ENCODE measurements at places on chromosomes 12 and 14. TPM values are rescaled to one million over a fixed set of nuclear protein-coding genes. Genes with fewer than 3 reads are reported as not detected.

DNA sequence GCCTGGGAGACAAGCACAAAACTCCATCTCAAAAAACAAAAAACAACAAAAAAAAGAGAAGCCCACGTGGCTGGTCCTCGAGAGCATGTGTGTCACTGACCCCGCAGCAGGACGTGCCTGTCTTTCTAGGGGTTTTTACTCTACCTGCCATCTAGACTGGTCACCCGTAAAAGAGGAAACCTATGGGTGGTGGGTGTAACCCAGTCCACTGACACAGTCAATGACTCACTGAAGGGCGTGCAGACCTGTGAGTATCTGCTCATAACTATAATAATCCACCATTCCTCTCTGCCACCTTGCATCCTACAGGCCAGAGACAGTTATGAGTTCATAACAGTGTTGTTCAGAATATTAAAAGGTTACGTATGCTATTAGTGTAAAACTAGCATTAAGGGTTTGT lies 4.6 kb downstream of the GOLGA3 start:
- DNase-seq = no peak

DNA sequence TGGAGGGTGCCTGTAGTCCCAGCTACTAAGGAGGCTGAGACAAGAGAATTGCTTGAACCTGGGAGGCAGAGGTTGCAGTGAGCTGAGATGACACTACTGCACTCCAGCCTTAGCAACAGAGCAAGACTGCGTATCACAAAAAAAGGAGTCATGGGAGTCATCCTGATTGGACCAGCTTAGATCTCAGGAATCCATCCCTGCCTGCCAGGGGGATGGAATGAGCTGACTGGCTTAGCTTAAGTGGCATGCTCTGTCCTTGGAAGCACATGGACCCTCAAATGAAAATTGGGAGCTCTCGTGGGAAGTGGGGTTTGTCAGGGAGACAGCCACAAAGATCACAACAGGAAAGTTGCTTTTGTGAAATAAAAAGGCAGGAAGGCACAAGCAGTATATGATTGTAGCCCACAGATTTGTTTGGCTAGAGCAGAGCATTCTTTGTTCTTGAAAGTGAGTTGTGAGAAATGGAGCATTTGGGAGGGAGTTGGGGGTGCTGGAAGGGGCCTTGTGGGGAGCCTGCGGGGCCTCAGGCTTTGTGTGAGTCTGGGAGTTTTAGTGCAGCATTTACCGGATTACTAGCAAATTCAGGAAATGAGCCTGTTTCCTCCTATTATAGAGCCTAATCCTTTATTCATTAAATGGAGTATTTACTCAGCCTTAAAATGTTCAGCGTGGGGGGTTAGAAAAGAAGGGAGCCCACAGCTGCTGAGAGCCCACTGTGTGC lies 30.7 kb downstream of the DGLUCY start:
- DNase-seq = no peak

DNA sequence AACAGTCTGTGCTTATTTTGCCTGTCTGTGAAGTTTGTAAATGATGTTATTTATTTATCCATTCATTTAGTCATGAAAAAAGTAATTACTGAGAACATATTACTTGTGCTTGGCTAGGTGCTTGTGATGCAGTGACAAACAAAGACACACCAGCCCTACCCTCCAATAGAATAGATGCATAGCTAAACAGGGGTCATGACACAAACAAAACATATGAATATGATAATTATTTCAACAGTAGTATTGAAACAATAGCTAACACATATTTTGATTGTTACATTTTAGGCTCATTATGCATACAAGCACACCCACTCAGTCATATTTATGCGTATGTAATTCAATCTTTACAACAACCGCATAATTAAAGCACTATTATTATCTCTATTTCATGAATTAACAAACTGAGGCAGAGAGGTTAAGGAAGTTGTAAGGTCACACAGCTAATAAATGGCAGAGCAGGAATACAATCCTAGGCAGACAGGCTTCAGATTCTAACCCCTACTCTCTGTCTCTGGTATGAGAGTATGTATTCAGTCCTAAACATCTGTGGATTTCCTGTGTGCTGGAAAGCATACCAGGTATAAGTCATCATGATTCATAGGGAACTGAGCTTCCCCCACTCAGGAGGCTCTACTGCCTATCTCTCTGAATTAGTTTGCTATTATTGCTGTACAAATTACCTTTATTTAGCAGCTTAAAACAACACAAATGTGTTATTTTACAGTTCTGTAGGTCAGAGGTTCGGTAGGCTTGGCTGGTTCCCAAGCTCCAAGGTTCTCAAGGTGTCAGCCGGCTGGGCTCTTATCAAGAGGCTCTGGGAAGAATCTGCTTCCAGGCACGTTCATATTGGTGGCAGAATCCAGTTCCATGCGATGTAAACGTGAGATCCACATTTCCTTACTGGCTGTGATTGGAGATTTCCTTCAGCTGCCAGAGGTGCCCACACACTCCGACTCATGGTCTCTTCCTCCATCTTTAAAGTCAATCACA lies 509.4 kb downstream of the GALC start:
- no peak for DNase-seq

DNA sequence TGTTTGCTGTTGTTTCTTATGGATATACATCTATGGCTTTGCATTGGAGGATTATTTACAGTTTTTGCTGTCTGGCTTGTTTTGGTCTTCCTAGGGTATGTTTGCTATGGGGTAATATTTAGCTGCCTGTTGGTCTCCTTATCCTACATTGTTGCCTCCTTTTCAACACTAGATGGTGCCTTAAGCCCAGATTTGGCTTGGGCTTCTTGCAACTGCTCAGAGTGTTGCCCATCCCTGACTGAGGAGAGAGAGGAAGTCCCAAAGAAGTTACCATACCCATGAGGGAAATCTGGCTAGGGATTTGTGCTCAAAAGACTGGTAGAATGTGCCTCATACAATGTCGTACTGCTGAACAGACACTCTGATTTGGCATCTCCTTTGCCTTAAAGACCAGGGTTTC lies 94.6 kb upstream of the MUCL1 start:
- DNase-seq = no peak

Gene DEPDC4
- total RNA-seq = 0.55 TPM

Gene MORN3
- 0.21 TPM for total RNA-seq

Gene CSRNP2
- 18.9 TPM for total RNA-seq
